Left ventricle myocardium inferior (tissue), 1 donor: ENCODE measurements at places on chromosomes 1 and 21. TPM values are rescaled to one million over a fixed set of nuclear protein-coding genes. Genes with fewer than 3 reads are reported as not detected.

DNA sequence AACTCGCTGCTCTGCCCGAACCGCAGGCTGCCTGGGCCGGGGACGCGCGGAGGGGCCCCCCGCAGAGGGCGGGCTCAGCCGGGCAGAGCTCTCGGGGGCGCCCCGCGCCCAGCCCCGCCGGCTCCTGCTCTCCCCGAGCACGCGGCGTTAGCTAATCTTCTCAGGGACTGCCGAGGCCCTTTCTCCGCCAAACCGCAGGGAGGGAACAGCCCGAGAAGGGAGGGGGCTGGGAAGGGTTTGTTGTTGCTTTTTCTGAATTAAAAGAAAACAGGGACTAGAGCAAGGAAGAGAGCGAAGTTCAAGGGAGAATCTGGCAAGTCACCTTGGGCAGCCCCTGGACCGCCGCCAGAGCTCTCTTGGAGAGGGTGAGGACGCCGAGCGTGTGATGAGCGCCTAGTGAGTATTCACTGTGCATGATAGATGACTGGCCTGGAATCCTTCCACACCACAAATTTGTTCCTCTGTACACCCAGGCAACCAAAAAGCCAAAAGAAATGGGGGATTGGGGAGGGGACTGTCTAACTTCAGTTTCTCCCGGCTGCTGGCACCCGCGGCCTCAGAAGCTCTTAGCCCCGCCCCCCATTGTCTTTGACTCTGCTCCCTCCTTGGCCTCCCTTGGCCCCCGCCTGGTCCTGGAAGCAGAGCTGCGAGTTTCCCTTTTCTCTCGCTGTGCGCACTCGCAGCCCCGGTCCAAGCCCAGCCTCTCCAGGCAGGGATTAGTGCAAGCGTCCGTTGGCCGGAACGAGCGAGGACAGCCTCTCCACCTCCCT, 19.7 kb upstream of the LMX1A start:
- peak overlapping the region; percentile 67 for H3K4me3 ChIP-seq
- peak overlapping the region; percentile 93 for H3K27ac ChIP-seq
- no peaks in the 10 kb centered on the region for H3K27me3 ChIP-seq

- no peaks in the 10 kb centered on the region for H3K27me3 ChIP-seq
- H3K4me1 ChIP-seq, result no peaks in the 10 kb centered on the region
- no peaks in the 10 kb centered on the region for H3K36me3 ChIP-seq
- no peak overlapping the region for H3K27ac ChIP-seq
- no peak overlapping the region for H3K4me3 ChIP-seq
Observed at GRCh38 chr1:166113630-166114029, 53.2 kb downstream of the FAM78B start.

- H3K4me3 ChIP-seq, result no peak overlapping the region
- DNase-seq, result no peak
- H3K27me3 ChIP-seq, result no peaks in the 10 kb centered on the region
- H3K36me3 ChIP-seq, result peaks cover 92% of the 10 kb centered on the region
- peak overlapping the region; percentile 25 for H3K27ac ChIP-seq
Observed at GRCh38 chr1:244850099-244850852, 14.1 kb downstream of the HNRNPU start.

NUP210L gene
- total RNA-seq, result 0.30 TPM

APCS gene
- total RNA-seq, result not detected
